ENCODE measurements at places on chromosomes 2 and 18. TPM values are rescaled to one million over a fixed set of nuclear protein-coding genes. Genes with fewer than 3 reads are reported as not detected.

GRCh38 chr2:54409752-54410151 is 46.4 kb upstream of the SPTBN1 start:
- no peak overlapping the region for H3K27ac ChIP-seq
- no peak overlapping the region for H3K4me3 ChIP-seq
- no peaks in the 10 kb centered on the region for H3K27me3 ChIP-seq

DNA sequence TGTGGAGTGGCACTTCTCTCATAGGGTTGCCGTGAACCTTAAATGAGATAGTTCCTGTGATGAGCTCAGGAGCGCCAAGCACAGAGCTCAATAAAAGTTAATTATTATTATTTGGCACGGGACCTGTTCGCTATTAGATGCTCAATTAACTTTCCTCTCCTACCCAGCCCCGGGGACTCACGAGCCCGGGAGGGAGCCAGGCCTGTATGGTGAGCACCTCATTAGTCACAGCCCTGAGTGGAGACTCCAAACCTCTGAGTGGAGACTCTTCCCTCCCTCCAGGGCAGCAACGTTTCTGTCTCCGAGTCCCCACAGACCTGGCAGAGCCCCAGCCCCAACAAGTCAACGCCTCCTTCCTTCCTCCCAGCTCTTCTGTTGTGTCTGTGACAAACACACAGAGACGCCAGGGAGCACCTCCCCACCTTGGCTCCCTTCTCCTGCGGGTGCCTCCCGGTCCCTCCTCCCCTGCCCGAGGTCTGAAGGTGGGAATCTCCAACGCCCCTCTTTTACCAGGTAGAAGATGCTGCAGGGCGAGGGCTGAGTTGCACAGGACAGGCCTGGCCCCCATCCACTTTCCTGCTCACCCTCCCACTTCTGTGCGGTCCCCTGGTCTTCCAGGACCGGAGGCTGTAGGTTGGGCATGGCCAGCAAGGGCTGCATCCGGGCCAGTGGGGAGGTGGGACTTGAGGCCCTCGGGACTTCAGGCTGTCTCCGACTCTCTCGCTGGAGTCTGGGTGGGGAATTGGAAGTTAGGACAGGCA is 52.7 kb upstream of the ODC1 start:
- no peak overlapping the region for H3K4me3 ChIP-seq
- no peak for DNase-seq
- H3K36me3 ChIP-seq: no peaks in the 10 kb centered on the region
- no peaks in the 10 kb centered on the region for H3K4me1 ChIP-seq

DNA sequence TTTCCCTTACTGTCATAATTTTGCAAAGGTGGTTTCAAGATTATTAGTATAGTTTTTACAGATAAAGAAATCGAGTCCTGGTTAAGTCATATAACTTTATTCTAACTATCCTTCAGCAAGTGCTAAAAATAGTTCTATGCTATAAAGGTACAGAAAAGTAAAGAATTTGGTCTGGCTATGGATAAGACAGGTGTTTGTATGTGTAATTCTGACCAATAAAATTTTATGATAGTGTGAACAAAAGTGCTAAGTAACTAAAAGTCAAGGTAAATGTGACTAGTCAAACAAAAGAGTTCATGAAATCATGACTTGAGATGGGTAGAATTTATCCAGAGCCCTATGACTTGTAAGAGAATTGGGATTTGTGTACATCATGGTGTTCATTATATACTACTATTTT is 140.7 kb downstream of the COMMD1 start:
- no peak overlapping the region for H3K27ac ChIP-seq
- H3K36me3 ChIP-seq: no peaks in the 10 kb centered on the region
- no peak for DNase-seq
- no peaks in the 10 kb centered on the region for H3K4me1 ChIP-seq
- H3K27me3 ChIP-seq: no peaks in the 10 kb centered on the region

DNA sequence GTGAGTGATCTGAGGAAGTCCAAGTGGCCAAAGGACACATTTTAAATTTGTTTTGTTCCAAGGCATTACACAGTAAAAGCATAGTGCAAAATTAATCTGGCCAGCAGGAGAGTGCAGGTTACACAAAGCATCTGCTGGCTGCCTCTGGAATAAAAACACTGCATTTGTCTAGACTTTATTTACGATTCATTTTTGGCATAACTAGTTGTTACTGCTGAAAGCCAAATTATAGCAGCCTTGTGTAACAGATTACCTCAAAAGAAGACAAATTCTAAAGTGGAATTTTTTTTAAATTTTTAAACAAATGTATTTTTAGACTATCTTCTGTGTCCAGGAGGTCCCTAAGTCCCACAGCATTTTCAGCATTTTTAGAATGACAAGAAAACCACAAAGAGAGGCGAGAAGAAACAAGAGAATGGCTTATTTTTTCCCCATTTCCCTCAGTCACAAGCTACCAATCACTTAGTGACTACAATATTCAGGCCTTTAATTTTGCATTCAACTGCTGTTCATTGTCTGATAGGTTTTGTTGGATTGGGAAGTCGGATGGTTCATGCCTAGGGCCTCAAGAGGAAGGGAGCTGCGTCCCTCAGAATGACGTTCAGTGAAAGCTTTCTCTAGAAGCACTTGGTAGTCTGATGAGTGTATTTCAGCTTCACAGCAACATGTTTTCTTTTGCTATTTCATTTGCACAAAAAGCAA is 46.0 kb downstream of the TMEFF2 start:
- no peaks in the 10 kb centered on the region for H3K36me3 ChIP-seq
- no peak for DNase-seq
- H3K4me1 ChIP-seq: peaks cover 26% of the 10 kb centered on the region
- H3K27ac ChIP-seq: no peak overlapping the region
- H3K4me3 ChIP-seq: no peak overlapping the region
- H3K27me3 ChIP-seq: no peaks in the 10 kb centered on the region

DNA sequence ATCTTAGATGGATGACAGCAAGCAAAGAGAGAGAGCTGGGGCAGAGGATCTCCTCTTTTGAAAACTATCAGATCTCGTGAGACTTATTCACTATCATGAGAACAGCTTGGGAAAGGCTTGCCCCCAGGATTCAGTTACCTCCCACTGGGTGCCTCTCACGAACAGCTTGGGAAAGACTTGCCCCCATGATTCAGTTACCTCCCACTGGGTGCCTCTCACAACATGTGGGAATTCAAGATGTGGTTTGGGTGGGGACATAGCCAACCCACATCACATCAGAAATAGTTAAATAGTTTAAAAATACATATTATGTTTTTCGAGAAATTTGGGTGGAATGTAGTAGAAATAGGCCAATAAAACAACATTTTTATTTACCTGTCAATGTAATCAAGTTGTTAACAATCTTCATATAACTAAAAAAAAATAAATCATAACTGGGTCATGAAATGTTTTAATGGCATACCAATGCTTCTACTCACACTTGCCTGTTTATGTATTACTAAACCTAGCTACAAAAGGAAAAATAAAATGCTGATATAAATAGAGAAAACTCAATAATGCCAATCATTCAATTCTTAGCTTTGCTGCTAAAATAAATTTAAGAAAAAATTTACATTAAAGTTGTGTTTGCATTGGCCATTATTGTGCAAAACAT is 608.9 kb downstream of the SUCLG1 start:
- H3K4me3 ChIP-seq: no peak overlapping the region
- no peaks in the 10 kb centered on the region for H3K4me1 ChIP-seq
- H3K27ac ChIP-seq: no peak overlapping the region

DNA sequence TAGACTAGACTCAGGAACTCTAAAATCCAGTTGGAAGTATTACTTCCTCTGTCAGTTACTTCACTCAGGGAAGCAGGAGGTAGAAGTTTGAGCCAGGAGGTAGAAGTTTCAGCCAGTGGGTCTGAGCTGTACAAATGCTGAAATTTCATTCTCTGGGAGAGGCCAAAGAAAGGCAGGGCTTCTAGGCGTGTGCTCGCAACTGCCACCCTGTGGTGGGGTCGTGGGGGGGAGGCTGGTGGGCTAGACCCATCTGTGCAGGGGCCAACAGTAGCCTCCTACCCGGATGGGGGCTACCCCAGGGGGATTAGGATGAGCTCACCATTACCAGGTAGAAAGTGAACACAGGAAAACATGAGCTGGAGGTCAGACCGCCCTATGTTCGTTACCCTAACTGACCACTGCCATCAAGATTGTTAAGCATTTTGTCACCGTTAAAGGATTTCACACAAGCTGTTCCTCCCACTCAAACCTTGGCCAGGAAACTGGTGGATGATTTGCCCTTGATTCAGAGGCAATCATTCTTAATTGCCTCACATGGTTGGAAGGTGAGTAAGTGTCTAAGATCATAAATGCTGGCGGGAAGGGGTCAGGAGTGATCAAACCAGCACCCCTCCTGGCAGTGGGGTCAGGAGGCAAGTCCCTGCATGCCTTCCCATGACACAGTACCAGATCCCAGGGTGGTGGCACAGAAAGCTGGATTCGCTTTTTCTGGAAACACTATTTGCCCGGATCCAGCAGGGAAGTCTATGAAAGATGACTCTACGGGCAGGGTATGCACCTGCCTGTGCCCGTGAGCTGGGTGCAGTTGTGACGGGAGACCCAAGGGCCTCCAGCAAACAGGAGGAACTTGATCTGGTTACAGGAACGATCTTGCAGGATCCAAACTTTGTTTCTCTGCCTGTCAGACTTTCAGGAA is 5.2 kb upstream of the FHL2 start:
- H3K4me3 ChIP-seq: no peak overlapping the region
- peaks cover 8% of the 10 kb centered on the region for H3K27me3 ChIP-seq
- H3K27ac ChIP-seq: peak overlapping the region; percentile 33
- H3K36me3 ChIP-seq: no peaks in the 10 kb centered on the region
- peaks cover 9% of the 10 kb centered on the region for H3K4me1 ChIP-seq

- no peaks in the 10 kb centered on the region for H3K36me3 ChIP-seq
- no peak overlapping the region for H3K27ac ChIP-seq
- no peak overlapping the region for H3K4me3 ChIP-seq
- no peaks in the 10 kb centered on the region for H3K4me1 ChIP-seq
- no peaks in the 10 kb centered on the region for H3K27me3 ChIP-seq
Observed at GRCh38 chr18:80190311-80190710, 57.0 kb downstream of the PARD6G start.

DNA sequence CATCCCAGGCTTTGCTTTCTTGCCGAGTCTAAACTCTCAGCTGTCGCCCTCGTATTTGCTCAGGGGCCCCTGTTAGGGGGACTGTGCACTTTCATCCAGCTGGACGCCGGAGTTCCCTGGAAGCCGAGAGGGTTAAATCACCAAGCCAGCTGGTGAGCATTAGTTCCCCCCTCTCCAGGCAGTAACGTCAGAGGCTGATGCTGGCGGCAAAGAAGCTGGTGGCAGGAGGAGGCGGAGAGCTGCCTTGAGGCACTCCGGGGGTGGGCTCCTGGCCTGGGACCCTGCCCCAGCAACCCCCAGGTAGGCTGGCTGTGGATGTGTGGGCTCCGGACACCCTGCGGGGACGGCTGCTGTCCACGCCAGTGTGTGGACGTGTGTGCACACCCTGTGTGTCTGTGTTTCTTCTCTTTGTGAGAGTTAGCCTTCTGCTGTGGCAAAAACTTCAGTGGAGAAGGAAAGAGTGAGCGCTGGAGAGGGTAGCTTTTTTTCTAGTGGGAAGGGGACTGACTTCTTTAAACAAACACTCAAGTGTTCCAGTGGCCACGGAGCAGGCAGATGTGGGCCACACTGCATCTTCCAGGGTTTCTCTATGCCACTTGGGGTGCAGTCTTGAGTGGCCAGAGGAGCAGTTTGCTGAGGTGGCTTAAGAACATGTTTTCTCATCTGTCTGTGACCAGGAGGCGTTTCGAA is 84.7 kb downstream of the GLI2 start:
- H3K36me3 ChIP-seq: no peaks in the 10 kb centered on the region
- no peak overlapping the region for H3K27ac ChIP-seq
- H3K27me3 ChIP-seq: no peaks in the 10 kb centered on the region
- no peak overlapping the region for H3K4me3 ChIP-seq

DNA sequence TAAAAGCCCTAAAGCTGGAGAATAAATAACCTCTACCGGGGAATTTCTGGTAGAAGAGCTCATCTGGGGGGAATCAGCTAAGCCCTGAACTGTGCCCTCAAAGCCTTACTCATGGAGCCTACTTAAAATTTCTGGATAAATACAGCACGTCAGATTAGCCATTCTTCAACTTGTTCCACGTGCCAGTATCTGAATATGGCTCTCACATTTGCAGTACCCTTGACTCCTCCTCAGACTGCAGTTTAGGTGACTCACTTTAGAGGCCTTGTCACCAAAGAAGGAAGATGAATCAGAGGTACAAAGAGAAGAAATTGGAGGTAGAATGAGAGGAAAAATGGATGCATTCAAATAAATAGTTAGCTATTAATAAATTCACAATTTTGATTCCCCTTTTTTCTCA is 34.6 kb upstream of the POTEC start:
- no peak for DNase-seq
- no peaks in the 10 kb centered on the region for H3K27me3 ChIP-seq
- H3K4me3 ChIP-seq: no peak overlapping the region
- H3K4me1 ChIP-seq: no peaks in the 10 kb centered on the region

GRCh38 chr2:121754851-121755236 is 607 bp upstream of the TSN start:
- no peak overlapping the region for H3K27ac ChIP-seq
- H3K4me3 ChIP-seq: peak overlapping the region; percentile 47
- H3K27me3 ChIP-seq: no peaks in the 10 kb centered on the region
- H3K36me3 ChIP-seq: peaks cover 8% of the 10 kb centered on the region
- peaks cover 13% of the 10 kb centered on the region for H3K4me1 ChIP-seq

DNA sequence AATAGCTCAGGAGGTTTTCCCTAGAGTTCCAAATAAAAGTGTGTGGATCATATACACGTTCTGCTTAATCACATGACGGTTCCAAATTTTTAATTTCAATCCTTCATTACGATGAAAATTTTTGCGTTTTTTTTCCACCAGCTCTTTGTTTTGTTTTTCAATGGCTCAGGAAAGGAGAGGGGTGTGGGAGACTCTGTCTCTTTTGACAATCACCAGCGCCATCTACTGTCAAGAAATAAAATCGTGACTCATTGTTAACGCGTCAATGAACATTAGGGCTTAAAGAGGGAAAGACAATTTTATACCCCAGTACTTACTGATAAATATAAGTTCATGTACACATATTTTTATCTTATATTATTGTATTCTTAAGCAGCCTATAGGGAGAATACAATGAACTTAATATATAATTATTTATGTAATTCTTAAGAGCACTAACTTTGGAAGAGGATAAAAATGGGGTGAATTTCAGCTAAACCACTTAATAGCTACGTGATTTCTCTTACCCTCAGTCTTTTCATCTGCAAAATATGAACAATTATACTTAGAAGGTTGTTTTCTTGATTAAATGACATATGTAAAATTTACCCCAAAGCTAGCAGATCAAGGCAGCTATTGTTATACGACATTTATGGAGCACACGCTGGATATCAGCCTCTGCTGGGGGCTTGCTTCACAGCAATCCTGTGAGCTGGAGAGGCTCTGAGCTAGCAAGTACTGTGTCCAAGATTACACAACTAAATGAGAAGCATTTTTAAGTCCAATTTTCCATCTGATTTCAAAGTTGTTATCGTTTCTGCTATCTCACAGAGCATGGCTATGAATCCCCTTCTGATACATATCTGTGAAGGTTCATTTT is 47.4 kb upstream of the RMDN2 start:
- no peak for DNase-seq
- H3K4me1 ChIP-seq: peaks cover 17% of the 10 kb centered on the region
- no peak overlapping the region for H3K27ac ChIP-seq
- H3K4me3 ChIP-seq: no peak overlapping the region

The RMDN2 gene
- total RNA-seq: 14.4 TPM

The VAPA gene
- total RNA-seq: 208 TPM

The FOXD4L1 gene
- not detected for total RNA-seq

The ECEL1 gene
- total RNA-seq: 7.3 TPM

The ZNF396 gene
- total RNA-seq: 2.9 TPM
